Memory B cell (primary cell): ENCODE measurements at places on chromosomes 4 and X.

GRCh38 chr4:139145552-139145932 is 31.5 kb downstream of the ELF2 start:
- DNase-seq = no peak

DNA sequence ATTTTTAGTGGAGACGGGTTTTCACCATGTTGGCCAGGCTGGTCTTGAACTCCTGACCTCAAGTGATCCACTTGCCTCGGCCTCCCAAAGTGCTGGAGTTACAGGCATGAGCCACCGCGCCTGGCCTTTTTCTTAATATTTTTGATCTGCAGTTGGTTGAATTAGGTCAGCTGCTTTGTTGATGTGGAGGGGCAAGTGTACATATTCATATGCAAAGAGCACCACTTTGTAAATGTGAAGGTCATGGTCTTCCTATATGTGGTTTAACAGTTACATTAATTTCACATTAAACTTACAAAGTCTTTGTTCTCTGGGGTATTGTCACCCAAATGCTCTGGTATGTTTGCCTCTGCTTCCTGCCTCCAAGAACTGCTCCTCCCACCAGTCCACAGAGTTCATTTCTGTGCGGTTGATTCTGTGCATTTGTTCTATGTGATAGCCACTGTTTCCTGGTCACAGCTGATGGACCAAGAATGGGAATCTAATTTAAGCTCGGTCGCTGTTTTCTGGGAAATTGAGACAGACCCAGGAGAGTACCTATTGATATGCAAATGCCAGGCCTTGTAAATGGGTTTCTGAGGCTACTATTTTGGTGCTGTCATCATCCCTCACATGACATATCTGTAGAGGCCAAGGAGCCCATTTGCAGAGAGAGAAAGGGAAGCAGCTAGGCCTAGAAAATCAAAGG is 26.9 kb upstream of the HPSE start:
- DNase-seq = no peak

DNA sequence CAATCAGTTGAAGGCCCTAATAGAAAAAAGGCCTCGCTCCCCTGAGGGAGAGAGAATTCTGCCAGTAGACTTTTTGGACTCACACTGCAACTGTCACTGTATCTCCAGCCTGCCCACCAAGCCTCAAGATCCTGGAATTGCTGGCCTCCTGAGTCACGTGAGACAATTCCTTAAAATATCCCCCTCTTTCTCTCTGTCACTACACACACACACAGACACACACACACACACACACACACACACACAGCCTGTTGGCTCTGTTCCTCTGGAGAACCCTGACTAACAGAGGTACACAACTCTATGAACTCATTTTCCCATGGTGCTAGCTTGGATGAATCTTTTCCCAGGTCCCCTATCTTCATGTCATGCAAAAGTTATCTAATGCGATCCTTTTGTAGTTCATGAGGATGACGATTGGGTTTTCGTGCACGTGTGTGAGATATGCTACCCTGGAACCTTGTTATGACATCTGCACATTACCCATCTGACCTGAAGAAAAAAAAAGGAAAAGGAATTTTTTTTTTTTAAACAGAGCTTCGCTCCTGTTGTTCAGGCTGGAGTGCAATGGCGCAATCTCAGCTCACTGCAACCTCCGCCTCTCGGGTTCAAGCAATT is 13.7 kb downstream of the CLRN2 start:
- no peak for DNase-seq

DNA sequence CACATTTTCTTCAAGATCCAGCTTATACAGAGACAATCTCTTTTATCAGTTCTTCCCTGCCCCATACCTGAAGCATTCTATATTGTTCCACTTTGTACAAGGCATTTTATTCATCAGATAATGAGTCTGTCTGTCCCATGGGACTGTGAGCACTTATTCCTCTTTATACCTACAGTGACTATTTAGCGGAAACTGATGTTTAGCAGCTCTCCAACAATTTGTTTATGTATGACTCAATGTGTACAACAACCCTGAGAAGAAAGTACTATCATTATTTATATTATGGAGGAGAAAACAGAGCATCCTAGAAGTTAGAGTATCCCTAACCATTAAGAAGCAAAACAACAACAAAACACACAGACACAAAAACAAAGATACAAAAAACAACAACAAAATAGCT is 306.5 kb downstream of the PRDM5 start:
- no peak for DNase-seq

DNA sequence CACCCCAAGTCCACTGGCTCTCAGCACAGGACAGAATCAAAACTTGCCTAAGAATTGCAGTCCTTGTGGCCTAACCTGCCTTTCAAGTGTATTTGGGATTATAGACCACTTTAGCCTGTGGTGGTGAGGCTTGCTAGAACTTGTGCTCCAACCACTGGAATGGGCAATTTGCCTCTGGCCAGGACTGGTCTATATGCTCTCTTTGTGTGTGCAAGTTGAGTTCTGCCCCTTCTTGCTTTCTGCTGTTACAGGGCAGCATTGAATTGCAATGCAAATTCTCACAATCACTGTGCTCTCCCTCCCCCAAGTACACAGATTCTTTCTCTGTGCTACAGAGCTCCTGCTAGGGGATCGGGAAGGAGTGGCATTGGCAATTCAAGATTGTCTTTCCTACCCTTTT is 233.6 kb upstream of the DIPK2B start:
- no peak for DNase-seq

DNA sequence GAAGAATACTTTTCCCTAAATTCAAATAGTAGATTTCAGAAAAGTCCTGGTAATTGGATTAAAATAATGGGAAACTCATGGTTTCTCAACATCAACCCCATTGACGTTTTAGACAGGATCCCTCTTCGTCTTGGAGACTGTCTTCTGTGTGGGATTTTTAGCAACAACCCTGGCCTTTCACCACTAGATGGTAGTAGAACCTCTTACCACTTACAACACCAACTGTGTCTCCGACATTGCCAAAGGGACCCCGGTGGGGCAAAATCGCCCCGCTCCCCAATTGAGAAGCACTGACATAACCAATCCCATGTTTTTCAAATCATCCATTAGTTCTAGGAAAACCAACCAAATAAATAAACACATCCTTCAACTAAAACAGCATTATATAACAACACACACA is 16.9 kb upstream of the ANOS1 start:
- DNase-seq = no peak

DNA sequence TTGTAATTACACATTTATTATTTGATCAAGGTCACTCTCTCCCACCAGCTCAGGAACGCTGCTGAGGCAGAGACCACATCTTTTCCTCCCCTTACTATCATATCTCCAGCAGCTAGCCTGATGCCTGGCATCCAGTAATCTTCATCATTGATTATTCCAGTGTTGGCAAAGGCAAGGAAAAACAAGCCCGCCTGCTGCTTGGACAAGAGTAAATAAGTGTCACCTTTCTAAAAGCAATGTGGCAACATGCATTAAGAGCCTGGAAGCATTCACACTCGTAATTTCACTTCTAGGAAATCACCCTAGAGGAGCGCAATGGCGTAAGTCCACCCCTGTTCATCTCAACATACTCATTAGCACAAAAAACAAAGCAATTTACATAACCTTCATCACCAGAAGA is 54.8 kb downstream of the APLN start:
- no peak for DNase-seq

GRCh38 chr4:114649908-114650307 is 51.3 kb downstream of the UGT8 start:
- no peak for DNase-seq

- no peak for DNase-seq
Observed at GRCh38 chr4:173434231-173434630, 35.3 kb upstream of the SCRG1 start.

DNA sequence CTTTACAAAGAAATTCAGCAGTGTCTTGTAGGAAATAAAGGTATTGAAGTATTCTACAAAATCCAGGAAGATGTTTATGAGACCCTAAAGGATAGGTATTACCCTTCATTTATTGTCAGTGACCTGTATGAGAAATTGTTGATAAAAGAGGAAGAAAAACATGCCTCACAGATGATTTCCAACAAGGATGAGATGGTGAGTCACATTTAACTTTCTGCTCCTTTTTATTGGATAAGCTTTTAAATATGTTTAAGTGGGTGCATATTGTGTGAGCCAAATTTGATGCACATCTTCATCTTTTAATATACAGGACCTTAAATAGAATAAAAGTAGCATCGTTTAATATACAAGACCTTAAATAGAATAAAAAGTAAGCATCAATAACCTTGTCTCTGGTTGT is 72.1 kb downstream of the LRP2BP start:
- DNase-seq = no peak

DNA sequence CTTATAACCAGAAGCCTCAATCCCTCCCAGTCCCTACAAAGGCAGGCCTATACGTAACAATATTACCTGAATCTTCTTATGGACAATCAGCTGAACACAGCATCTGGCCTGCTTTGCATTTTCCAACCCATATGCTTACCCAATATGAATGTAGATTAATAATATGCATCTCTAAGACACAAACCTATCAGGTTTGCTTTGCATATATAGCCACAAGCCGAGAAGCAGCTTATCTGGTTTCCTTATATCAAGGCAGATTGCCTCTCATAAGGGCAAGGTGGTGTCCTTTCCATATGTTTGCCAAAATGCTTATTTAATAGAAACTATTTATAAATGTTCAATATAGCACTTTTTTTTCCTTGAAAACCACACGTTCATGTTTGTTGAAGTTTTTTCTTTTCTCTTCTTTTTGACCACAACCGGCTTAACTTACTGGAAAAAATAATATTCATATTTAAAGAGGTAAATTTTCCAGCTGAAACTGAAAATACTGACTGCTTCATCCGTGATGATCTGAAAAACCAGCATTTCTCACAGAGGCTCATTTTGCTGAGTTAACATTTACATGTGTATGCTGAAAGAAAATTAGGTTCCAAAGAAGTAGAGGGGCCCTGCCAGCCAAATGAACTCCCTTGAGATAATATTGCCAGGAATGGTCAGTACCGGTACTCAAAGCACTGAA is 3.8 kb downstream of the IL21 start:
- DNase-seq = no peak

DNA sequence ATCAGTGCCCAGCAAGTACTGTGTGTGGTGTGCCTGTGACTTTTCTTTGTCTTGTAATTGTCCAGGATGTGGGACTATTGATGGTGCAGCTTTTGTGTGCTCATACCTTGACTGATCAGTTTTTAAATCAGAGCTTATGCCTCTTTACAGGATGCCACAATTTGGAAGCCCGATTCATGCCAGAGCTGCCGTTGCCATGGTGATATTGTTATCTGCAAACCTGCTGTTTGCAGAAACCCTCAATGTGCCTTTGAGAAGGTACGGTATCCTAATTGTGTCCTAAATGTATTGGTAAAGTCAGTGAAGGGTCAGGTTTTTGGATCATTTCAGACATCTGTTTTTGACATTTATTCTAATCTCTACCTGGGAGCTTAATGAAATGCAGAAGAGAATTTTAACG is 180.2 kb downstream of the FRAS1 start:
- DNase-seq = no peak

DNA sequence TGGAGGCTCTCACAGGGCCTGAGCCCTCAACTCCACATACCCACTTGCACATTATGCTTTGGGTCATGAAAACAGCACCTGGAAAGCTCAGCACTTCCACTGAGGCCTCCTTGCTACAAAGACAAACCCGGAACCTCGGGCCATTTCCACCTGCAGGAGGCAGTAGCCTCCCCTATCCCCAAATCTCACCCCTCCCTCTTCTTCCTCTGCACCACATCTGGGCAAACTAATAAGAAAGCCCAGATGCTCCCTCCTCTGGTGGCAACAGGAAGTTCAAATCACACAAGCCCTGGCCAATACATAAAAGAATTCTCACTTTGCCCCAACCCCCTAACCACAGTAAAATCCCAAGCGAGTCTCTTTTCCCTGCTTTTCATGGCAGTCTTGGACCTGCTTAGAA is 136.4 kb downstream of the MAPK10 start:
- no peak for DNase-seq

DNA sequence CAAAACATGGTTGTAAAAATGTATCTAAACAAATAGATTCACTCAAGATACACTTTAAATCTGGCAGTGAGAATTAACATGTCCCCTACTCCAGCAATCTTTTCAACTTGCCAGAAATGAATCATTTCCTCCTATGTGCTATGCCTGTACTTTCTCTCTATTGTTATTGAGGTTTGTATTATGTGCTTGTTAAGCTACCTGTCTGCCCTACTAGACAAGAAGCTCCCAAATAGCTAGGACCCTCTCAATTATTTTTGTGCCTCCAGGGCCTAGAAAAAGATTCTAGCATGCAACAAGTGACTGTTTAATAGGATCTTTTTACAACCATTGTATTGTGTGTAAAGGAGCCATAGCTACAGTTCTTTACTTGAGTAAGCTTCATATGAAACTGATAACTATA is 3.5 kb upstream of the SAP30 start:
- no peak for DNase-seq

DNA sequence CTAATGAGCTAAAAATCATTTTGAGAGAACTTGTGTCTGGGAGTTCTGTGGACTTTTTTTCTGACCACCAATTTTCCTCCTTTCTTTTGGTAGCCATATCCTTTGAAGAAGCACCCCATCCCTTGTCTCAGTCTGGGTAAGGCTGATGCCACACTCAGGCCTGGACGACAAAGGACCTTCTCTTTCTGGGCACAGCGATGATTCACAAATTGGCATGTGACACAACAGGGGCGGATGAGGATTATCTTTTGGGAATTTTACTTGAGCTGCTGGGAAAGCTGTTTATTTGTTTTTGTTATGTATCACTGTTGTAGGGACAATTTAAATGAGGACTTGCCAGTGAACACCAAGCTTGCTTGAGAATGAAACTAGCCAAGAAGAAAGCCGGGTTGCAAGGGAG is 233.4 kb upstream of the HAND2 start:
- no peak for DNase-seq

- no peak for DNase-seq
Observed at GRCh38 chr4:38185406-38186144, 225.4 kb downstream of the PTTG2 start.

- no peak for DNase-seq
Observed at GRCh38 chrX:2371026-2371711, 129.6 kb downstream of the DHRSX start.

- no peak for DNase-seq
Observed at GRCh38 chr4:142350871-142351270, 495.2 kb downstream of the INPP4B start.

- no peak for DNase-seq
Observed at GRCh38 chrX:71536285-71536684, 3.4 kb downstream of the OGT start.

DNA sequence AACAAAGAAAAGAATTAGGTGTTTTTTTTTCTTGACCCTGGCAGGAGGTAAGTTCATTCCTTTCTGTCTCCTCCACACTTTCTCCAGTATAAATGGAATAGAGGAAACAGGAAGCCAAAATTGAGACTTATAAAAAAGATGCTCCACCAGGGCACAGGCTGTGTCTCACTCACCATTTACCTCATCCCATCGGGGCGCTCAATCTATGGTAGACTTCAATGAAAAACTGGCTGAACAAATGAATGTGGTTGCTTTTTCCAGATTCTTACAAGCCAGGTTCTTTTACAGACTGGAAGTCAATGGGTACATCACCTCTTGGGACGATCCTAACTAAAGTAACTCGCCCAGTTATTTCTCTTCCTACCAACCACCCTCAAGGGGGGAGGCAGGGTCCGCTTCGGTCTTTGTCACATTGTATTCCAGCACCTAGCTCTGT is 685 bp downstream of the COMMD8 start:
- DNase-seq = no peak

- no peak for DNase-seq
Observed at GRCh38 chr4:152999346-153000075, 63.4 kb downstream of the FHDC1 start.
